Fibroblast of skin of abdomen (primary cell): ENCODE measurements at places on chromosomes 3 and 15.
A peak's percentile ranks its signal among the peaks of the same experiment; 100 is the strongest.

GRCh38 chr3:183291497-183292031, 38.5 kb downstream of the B3GNT5 start:
- DNase-seq, result peak; percentile 78

DNA sequence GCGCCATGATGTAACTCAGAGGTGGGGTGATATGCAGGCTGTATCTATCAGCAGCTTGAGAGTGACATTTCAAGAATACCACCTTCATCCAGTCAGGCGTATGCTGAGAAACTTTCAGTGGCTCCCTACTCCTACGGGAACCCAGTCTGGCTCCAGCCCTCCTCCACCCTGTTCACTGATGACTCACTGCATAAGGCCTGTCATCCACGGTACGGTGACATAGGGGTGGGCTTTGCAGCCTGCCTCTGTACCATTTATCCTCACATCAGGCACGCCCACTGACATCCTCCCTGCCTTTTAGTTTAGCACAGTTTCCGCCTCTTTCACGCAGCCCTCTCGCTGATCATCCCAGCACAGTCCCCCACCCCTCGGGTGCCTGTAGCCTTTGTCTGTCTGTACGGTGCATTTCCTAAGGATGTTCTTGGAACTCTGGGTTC, 11.7 kb downstream of the PXYLP1 start:
- peak; percentile 21 for DNase-seq

GRCh38 chr3:85151555-85151954, 192.8 kb downstream of the CADM2 start:
- no peak for DNase-seq

- no peak for DNase-seq
Observed at GRCh38 chr15:82871358-82871757, 61.9 kb downstream of the WHAMM start.

- no peak for DNase-seq
Observed at GRCh38 chr15:48569591-48570302, 75.8 kb downstream of the FBN1 start.

DNA sequence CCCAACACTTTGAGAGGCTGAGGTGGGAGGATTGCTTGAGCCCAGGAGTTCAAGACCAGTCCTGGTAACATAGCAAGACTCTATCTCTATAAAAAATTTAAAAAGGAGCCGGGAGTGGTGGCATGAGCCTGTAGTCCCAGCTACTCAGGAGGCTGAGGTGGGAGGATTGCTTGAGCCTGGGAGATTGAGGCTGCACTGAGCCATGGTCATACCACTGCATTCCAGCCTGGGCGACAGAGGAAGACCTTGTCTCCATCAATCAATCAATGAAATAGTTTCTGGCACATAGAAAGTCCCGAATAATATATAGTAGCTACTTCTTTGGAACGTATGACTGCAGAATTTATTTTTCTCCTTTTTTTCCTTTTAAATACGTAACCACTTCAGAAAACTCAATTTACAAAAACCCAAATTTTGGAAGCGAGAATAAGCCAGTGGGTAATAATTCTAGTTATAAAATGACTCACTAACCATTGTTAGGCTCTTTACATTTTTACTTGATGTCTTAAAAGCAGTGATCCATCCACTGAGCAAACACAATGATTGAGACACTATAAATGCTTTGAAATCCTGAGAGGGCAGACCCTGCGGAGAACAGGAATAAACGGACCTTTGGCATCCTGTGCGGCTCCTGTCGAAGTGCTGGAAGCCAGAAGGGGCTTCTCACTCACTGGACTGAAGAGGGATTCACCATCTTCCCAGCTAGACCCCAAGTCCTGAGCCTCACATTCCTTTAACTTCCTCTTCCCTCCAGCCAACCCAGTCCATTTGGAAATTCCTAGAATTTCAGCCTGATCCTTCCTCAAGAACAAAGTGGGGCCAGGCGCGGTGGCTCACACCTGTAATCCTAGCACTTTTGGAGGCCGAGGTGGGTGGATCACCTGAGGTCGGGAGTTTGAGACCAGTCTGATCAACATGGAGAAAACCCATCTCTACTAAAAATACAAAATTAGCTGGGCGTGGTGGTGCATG, 68.4 kb upstream of the MFGE8 start:
- DNase-seq, result peak; percentile 52

DNA sequence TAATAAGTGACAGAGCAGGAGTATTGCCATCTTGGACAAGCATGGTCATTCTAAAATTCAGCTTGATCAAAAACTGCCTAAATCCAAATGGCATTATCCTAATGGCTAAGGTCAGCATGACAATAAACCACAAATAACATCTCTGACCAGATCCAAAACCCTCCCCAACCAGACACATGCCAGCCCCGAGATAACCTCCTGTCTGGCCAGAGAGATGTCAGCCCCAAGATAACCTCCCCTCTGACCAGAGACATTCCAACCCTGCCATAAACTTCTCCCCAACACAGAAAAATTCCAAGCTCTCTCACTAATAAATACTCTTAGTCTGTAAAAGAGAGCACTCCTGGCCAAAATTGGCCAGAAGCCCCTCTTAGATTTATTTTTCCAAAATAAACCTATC, 470.5 kb upstream of the UBE2E2 start:
- DNase-seq, result no peak

- DNase-seq, result no peak
Observed at GRCh38 chr3:165827883-165828282, 9.3 kb downstream of the BCHE start.

DNA sequence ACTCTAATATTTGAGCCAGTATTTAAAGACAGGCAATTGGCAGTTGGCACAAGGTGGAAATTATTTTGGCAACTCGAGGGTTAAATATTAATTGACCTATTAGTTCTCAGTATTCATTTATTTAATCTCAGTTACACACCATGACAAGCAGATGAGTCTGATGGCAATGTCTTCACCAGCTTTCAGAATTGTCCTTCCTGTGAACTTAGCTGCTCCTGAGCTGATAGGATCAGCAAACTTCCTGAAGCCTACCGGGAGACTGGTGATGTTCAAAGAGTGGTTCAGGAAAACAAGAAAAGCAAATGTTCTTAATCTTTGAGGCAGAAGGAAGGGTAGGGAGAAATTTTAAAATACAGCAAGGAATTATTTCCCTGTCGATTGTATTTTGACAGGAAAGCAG, 522.2 kb downstream of the SOX2 start:
- DNase-seq, result no peak

DNA sequence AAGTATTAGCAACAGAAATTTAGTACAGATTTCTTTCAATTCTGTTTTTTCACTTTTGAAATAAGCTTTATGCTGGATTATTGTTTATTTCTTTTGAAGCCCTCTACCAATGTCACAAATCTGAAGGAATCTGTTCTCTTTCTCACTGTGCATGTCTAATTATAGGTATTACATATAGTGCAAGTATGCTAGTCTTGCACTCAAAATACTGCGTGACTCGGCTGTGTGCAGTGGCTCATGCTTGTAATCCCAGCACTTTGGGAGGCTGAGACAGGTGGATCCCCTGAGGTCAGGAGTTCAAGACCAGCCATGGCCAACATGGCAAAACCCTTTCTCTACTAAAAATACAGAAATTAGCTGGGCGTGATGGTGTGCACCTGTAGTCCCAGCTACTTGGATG, 95.8 kb upstream of the PLAAT1 start:
- DNase-seq, result no peak

DNA sequence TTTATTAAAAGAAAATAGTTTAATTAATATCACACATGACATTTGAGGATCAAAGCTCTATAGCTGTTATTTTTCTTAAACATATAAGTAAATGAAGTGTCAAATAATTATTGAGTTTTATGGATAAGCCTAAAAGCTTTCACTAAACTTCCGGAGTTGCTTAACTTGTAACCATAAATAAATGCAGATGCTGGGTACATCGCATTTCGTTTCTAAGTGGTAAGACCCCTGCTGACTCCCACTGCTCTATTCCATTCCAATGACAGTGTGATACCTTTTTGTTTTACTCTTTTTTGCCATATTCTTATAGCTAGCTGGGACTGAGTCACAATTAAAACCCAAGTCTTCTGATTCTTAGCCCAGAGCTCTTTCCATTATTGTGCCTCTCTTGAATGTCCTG, 411.1 kb downstream of the SOX2 start:
- DNase-seq, result no peak

- no peak for DNase-seq
Observed at GRCh38 chr15:69679623-69680228, 227.1 kb downstream of the RPLP1 start.

DNA sequence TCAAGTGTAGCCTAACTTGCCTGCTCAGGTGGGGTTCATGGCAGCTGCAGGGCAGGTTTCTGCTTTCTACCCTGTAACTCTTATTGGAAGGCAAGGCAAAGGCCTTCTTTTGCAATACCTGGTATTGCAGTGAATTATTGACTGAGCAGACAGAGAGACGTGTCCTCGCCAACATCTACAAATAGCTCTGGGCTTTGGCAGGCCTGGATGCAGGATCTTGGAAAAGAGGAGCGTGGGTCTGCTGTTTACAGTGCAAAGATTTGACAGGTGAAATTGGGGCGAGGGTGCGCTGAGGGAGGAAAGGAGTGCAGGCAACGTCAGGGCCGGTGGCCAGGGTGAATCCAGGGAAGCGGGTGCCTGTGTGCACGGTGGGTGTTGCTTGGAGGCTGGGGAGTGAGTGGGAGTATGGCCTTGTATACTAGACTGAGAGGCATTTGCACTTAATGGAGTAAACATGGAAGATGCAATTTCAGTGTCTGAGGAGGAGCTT, 44.5 kb downstream of the ST6GAL1 start:
- DNase-seq, result no peak

DNA sequence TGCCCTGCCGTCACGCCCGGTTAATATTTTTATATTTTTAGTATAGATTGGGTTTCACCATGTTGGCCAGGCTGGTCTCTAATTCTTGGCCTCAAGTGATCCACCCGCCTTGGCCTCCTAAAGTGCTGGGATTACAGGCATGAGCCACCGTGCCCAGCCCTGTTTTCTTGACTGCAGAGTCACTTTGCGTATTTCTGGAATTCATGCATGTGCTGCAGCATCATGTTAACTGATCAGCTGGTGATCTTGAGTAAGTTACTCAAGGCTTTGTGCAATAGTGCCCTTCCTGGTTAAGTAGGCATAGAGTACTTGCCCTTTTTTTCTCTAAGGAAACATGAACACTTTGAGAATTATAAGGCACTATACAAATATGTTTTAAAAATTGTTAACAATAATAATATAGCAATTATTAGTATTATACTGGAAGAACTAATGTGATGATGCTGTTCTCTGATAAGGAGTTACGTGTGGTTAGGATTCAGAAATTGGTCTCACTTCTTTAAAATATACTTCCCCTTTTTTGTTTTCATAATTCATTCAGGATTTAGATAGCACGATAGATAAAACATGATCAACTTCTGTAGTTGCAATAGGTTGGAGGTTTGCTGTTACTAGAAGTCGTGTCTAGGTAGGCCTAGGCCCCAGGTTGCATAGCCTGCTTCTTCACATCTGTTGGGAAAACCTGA, 33.6 kb downstream of the GPR171 start:
- no peak for DNase-seq

DNA sequence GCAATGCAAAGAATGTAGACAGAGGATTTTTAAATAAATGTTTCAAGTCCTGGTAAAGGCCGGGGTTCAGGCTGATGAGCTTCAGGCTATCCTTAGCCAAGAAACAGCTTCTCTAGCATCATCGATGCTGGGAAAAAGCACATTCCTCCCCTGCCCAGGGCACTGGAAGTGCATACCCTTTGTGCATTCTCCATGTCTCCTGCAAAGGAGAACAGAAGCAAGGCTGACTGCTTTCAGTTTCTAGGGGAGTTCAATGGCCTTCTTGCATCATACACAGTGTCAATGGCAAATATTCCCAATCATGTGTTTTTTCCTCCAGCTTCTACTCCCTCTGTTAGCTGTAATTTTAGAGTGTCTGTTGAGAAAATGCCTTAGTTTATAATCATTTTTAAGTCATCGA, 59.9 kb downstream of the GPR176 start:
- DNase-seq, result peak; percentile 72

DNA sequence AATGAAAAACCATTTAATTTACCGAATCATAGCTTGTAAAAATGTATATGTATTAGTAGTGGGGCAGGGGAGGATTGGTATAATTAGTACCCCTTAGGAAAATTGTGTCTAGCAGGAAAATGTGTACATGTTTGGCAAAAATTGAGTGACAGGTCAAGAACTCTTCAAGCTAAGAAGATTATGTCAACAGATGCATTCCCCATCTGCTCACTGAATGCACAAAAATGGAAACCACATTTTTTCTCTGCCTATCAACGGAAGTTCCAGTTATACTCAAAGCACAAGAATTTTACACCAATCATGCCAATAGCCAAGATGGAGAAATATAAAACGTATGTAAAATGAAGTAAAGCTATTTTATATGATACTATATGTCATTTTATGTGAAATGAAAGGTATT, 377.8 kb downstream of the KCNH8 start:
- DNase-seq, result no peak

GRCh38 chr3:55461896-55462295, 25.2 kb downstream of the WNT5A start:
- peak; percentile 84 for DNase-seq

GRCh38 chr15:79539401-79539800, 107.3 kb downstream of the MINAR1 start:
- DNase-seq, result peak; percentile 39
